ENCODE measurements at places on chromosomes 3 and 15. TPM values are rescaled to one million over a fixed set of nuclear protein-coding genes. Genes with fewer than 3 reads are reported as not detected.

The SCAANT1 gene
- not detected for total RNA-seq

The RASGRF1 gene
- 0.58 TPM for total RNA-seq

The TICRR gene
- total RNA-seq, result 22.9 TPM

The PLSCR2 gene
- 0.40 TPM for total RNA-seq

The SMCO1 gene
- 0.20 TPM for total RNA-seq

The CACNA1D gene
- total RNA-seq, result not detected

The MOBP gene
- 0.33 TPM for total RNA-seq

The EFCC1 gene
- total RNA-seq, result 0.07 TPM

The TNFAIP8L3 gene
- total RNA-seq, result not detected

The ANKDD1A gene
- 0.80 TPM for total RNA-seq

The ISL2 gene
- total RNA-seq, result 17.6 TPM

The BFSP2 gene
- total RNA-seq, result not detected

The IL17RE gene
- total RNA-seq, result 0.72 TPM

The LOXL1 gene
- total RNA-seq, result not detected

The TNIK gene
- total RNA-seq, result 38.8 TPM

The SLC28A1 gene
- not detected for total RNA-seq

The PP2D1 gene
- total RNA-seq, result not detected

The KCTD6 gene
- total RNA-seq, result 3.5 TPM

The C3orf22 gene
- total RNA-seq, result not detected

The ZBBX gene
- not detected for total RNA-seq

The ADIPOQ gene
- 0.04 TPM for total RNA-seq

The KLHL24 gene
- total RNA-seq, result 21.2 TPM

The CSTA gene
- total RNA-seq, result 0.44 TPM

The SRGAP3 gene
- total RNA-seq, result 0.35 TPM

The IGSF10 gene
- 0.33 TPM for total RNA-seq

The MESD gene
- total RNA-seq, result 24.1 TPM

The CIP2A gene
- 31.8 TPM for total RNA-seq

The ZNF619 gene
- 10.5 TPM for total RNA-seq

The RYR3 gene
- not detected for total RNA-seq

The RFTN1 gene
- 0.29 TPM for total RNA-seq

The KNSTRN gene
- total RNA-seq, result 65.7 TPM

The EPHB1 gene
- not detected for total RNA-seq

The GPR176 gene
- 1.0 TPM for total RNA-seq

The NEIL1 gene
- 3.7 TPM for total RNA-seq

The ATP13A4 gene
- 0.20 TPM for total RNA-seq

The HTR3E gene
- total RNA-seq, result not detected

The PRR20G gene
- not detected for total RNA-seq

The GATM gene
- 0.58 TPM for total RNA-seq

The CSPG5 gene
- 2.9 TPM for total RNA-seq

The GABRA5 gene
- total RNA-seq, result not detected

The TUSC7 gene
- not detected for total RNA-seq

The SPTSSB gene
- total RNA-seq, result 0.07 TPM

The METTL6 gene
- 21.6 TPM for total RNA-seq

The CCR8 gene
- total RNA-seq, result not detected

The ADAMTS9 gene
- total RNA-seq, result 0.18 TPM

The RBPMS2 gene
- 2.7 TPM for total RNA-seq

The SCN11A gene
- not detected for total RNA-seq

The FSIP1 gene
- 0.29 TPM for total RNA-seq

The FRMD5 gene
- not detected for total RNA-seq

Data from K562 (cell line).